ENCODE measurements at places on chromosomes 6 and 20. TPM values are rescaled to one million over a fixed set of nuclear protein-coding genes. Genes with fewer than 3 reads are reported as not detected.

Gene SLC22A23
- 16.4 TPM for total RNA-seq

Gene SOX18
- total RNA-seq = 27.3 TPM

Gene IFT52
- 32.4 TPM for total RNA-seq

Gene ZNF334
- total RNA-seq = 1.3 TPM

Gene TMEM170B
- 5.6 TPM for total RNA-seq

Gene TBCC
- 33.2 TPM for total RNA-seq

Gene CCN2
- total RNA-seq = 861 TPM

Gene RSPH9
- 0.40 TPM for total RNA-seq

Gene WFDC13
- not detected for total RNA-seq

All from pulmonary artery endothelial cell (primary cell).